Aorta (tissue), 5 donors: ENCODE measurements at places on chromosomes 5 and 9. TPM values are rescaled to one million over a fixed set of nuclear protein-coding genes. Genes with fewer than 3 reads are reported as not detected.

HACD4 gene
- 3.2 TPM for total RNA-seq

CMYA5 gene
- 1.0 TPM for total RNA-seq

- no peak for DNase-seq
Measured at GRCh38 chr5:66658516-66658915, 62.3 kb downstream of the MAST4 start.

DNA sequence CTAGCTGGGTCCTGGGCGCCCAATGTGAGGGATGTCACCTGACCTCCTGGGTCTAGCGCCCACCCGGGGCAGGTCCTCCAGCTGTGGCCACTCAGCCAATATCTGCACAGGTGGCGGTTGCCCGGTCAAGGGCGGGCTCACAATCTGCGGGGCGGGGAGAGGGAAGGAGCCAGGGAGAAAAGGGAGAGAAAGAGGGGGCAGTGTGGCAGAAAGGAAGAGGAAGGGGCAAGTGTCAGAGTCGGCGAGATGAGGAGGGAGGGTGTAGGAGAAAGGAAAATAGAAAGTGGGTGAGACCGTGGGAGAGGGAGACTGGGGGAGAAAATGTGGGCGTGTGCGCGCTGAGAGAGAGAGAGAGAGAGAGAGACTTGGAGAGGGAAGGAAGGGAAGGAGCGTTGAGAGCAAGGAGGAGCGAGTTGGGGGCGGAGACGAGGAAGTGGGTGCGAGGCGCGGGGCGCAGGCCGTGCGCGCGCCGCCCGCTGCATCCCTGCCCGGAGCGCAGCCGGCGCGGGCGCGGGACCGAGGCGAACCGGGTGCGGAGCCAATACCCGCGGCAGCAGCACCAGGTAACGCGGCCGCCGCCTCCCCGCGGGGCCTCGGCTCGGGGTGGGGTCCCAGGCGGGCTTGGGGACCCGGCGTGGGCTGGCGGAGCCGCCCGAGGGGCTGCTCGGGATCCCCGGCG, at the start of gene HRH2:
HRH2 (plus strand) TSS at position 479 of the 679 bp plus-strand sequence. CDS start 25,163 bp downstream, outside the sequence.
- peak; percentile 78 for DNase-seq

MYOT gene
- 4.0 TPM for total RNA-seq
